ENCODE measurements at places on chromosomes 16 and 17.
A peak's percentile ranks its signal among the peaks of the same experiment; 100 is the strongest.

- DNase-seq = no peak
Measured at GRCh38 chr16:9331503-9331902, 240.1 kb downstream of the HAPSTR1 start.

DNA sequence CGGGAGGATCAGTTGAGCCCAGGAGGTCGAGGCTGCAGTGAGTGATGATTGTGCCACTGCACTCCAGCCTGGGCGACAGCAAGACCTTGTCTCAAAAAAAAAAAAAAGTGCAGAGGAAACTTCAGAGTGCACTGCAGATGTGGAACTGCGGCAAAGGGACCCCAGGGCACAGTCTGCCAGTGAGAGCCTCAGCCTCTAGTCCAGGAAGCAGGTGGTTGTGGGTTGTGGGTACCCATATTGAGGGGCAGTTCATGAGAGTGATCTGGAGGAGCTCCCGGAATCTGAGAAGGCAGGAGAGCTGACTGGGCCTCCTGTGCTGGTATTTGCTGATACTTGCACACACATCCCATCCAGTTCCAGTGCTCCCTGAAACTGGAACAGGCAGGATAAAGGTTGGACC, 13.1 kb downstream of the FOXN1 start:
- DNase-seq = no peak

- DNase-seq = no peak
Measured at GRCh38 chr17:82808006-82808405, 31.8 kb downstream of the ZNF750 start.

DNA sequence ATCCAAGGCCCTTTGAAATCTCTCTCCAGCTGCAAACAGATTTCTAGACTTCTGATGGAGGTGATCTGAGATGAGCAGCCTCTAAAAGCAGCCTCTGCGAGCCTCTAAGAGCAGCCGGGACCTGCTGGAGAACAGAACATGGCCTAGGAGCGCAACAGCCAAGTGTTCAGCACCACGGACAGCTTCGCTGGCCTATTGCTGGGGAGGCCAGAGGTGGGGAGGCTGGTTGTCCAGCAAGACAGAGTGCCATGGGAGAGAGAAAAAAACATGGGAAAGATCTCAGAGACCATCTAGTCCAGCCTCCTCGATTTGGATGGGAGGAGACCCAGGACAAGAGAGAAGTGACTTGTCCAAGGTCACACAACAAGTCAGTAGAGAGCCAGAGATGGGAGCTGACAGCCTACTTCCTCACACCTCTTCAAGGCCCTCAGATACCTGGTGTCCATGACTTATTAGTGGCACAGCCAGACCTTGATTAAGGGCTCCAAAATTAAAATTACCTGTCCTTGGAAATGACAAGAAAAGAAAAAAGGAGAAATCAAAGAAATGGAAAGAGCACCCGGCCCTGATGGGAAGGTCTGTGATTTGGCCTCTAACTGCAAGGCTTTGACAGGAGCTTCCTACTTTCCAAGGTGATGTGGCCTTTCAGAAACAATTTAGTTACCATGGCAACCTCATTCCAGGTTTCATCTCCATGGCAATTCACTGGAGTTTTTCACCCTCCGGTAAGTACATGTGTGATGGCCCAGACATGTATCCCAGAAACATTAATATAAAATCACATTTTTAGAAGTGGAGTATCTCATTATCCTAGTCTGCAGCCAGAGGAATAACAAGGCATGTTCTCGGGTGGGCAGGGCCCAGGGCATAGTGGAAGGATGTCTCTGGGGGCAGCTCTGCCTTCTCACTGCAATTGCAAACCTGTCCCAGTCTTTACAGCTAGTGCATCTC, 14.5 kb downstream of the RPRML start:
- peak; percentile 48 for DNase-seq

- no peak for DNase-seq
Measured at GRCh38 chr17:7767004-7767403, 49.5 kb downstream of the DNAH2 start.

- no peak for DNase-seq
Measured at GRCh38 chr17:18381158-18381952, 3.8 kb downstream of the EVPLL start.

- no peak for DNase-seq
Measured at GRCh38 chr16:73065632-73066330, 17.9 kb upstream of the ZFHX3 start.

- DNase-seq = peak; percentile 38
Measured at GRCh38 chr17:68195667-68196393, 52.0 kb upstream of the AMZ2 start.

DNA sequence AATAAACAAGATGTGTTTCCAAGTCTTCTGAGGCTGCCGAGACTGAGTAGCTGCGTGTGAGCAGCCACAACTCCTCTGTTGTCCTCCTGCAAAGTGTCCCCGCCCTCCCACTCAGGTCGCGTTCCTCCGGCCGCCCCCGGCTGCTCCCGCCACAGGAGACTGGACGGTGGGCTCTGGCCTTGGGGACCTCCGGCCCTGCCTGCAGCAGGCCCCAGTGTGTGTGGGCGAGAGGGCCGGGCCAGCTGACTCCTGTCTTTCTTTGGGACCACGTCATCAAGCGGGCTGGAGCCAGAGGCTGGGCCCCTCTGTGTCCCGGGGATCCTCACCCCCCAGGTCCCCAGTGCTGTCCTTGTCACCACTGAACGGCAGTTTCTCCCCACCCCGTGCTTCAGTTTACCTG, 175.3 kb downstream of the NPIPB11 start:
- no peak for DNase-seq

DNA sequence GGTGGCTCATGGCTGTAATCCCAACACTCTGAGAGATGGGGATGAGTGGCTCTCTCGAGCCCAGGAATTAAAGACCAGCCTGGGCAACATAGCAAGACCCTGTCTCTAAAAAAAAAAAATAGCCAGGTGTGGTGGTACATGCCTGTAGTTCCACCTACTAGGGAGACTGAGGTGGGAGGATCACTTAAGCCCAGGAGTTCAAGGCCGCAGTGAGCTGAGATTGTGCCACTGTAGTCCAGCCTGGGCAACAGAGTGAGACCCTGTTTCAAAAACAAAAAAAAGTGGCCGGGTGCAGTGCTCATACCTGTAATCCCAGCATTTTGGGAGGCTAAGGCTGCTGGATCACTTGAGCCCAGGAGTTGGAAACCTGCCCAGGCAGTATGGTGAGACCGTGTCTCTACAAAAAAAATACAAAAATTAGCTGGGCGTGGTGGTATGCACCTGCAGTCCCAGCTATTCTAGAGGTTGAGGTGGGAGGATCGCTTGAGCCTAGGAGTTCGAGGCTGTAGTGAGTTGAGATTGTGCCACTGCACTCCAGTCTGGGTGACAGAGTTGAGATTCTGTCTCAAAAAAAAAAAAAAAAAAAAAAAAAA, 3.0 kb downstream of the C16orf54 start:
- DNase-seq = no peak

- DNase-seq = no peak
Measured at GRCh38 chr17:77691216-77692085, 267.1 kb upstream of the TNRC6C start.

DNA sequence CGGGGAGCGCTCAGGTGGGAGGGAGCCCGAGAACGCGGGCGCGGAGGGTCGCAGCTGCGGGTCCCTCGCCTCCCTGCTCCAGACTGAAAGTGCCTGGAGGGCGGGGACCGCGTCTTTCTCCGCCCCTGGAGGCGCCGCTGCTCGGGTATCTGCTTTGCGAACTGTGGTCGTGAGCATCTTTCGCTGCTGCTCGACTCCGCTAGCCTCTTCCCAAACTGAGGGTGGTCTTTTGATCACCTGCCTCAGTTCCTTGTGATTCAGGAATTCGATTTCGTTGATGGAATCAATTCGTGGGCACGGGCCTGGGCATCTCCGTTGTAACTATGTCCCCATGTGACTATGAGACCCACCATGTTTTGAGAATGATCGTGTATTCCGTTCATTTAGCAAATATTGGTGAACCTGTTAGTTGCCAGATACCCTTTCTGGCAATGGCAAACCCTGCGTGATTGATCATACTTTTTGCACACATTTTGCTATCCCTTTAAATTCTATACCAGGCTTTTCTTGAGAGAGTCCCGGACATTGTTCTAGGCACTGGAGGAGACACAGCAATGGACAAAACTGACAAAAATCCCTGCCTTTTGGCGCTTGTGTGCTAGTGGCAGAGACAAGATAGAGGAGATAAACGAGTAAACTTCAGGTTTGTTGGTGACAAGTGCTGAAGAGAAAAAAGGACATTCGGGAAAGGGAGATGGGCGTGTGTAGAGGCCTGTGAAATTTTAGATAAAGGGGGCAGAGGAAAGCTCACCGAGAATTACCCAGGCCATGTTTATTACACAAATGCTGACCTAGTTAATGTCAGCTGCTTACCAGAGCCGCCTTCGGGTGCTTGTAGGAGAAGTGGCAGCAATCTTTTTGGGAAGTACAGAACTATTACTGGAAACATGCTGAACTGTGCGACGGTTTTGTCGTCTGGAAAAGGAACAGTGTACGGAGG, 948 bp downstream of the UTP18 start:
- peak; percentile 64 for DNase-seq

- no peak for DNase-seq
Measured at GRCh38 chr16:75402159-75402820, 31.0 kb downstream of the CFDP1 start.

- no peak for DNase-seq
Measured at GRCh38 chr17:55420067-55420775, 1.4 kb downstream of the MMD start.

DNA sequence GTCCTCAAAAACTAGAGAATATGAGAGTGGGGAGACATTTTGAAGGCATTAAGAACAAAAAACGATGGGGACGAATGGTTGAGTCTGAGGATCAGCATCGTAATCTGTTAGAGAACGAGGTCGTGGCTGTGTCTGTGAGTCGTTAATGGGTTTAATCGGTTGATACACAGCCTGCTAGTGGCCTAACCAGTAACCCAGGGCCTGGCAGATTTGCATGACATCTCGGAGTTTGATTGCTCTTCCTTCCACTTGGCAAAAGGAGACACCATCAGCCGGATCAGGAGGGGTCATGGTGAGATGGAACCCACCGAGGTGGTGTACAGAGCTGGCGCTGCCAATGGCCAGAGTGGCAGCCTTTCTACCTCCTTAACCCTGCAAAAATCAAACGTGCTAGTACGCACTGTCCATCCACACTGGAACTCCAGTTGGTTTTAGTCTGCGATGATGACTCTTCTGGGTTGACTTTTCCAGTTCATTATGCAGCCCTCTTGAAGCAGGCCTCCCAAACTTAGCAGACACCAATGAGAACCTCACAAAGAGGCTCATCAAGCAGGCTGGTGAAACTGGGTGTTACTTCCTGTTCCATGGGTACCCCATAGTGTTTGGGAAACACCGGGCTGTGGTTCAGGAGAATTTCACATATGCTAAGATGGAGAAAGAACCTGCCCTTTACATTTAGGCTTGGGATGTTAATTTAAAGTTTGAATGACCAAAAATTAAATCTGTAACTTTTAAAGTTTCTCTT, 4.1 kb downstream of the HS3ST3B1 start:
- DNase-seq = no peak

GRCh38 chr16:67801241-67801640, 5.1 kb downstream of the RANBP10 start:
- DNase-seq = no peak

DNA sequence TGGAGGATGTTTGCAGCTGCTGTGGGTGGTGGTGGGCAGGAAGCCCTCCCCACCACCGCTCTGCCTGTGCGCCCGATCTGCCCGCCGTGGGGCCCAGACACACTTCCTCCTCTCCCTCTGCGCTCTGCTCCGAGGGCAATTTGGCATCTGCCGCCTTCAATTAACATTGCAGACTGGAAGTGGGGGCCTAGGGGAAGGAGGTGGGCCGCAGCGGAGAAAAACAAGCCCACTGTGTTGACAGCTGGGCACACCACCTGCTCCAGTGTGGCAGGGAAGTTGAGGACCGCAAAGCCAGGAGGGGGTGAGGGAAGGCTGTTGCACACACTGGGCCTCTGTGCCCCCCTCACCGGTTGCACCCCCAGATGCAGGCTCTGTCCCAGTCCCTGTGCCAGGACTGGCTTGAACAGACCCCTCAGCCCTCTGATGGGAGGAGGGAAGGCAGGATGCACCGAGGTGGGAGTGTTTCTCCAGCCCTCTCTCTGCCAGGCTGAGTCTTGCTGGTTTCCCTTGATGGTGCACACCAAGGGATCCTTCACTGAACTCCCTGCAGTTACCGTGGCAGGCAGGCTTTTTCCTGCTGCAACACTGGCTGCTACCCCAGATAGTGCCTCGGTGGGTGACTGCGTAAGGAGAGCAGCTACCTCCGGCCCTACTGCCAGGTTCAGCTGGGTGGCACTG, 72.8 kb upstream of the MED9 start:
- DNase-seq = no peak

- no peak for DNase-seq
Measured at GRCh38 chr16:69412287-69412686, 12.1 kb upstream of the CYB5B start.

DNA sequence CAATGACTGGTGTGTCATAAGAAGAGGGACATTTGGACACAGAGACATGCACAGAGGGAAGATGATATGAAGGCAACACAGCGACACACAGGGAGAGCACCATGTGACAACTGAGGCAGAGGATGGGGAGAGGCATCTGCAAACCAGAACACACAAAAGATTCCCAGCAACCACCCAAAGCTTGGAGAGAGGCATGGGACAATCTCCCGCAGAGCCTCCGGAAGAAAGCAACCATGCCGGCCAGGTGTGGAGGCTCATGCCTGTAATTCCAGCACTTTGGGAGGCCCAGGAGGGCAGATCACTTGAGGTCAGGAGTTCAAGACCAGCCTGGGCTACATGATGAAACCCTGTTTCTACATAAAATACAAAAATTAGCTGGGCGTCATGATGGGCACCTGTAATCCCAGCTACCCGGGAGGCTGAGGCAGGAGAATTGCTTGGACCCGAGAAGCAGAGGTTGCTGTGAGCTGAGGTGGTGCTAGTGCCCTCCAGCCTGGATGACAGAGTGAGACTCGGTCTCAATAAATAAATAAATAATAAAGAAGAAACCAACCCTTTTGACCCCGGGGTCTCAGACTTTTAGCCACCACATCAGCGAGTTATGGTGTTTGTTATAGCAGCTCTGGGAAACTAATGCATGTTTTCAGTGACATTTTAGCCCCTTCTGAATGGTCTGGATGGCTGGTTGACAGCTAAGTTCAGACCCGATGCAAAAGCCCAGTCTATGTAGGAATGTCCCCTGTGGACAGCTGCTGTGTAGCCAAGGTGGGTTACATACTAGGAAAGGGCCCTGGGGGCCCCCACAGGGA, 13.8 kb upstream of the PLCG2 start:
- DNase-seq = no peak

DNA sequence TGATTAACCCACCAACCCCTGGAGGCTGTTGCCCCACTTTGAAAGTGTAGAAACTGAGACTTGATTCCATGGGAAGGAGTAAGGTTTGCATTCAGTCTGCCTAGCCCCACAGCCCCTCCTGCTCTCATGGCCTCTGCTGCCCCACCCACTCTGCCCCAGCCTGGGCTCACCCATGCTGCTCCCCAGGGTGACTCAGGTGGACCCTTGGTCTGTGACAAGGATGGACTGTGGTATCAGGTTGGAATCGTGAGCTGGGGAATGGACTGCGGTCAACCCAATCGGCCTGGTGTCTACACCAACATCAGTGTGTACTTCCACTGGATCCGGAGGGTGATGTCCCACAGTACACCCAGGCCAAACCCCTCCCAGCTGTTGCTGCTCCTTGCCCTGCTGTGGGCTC, 6.5 kb downstream of the PRSS41 start:
- DNase-seq = no peak

- no peak for DNase-seq
Measured at GRCh38 chr17:36972186-36972700, 23.5 kb downstream of the AATF start.

- DNase-seq = no peak
Measured at GRCh38 chr16:28587386-28587785, 9.5 kb downstream of the SULT1A2 start.

- no peak for DNase-seq
Measured at GRCh38 chr17:79851461-79851817, 12.2 kb upstream of the CBX4 start.

GRCh38 chr17:47996201-47996600, 25.3 kb downstream of the CDK5RAP3 start:
- DNase-seq = no peak
